Left lobe of liver (tissue), 2 donors: ENCODE measurements at places on chromosomes 12 and 14.

- no peak for DNase-seq
Measured at GRCh38 chr14:54929556-54929955, 26.9 kb upstream of the GCH1 start.

DNA sequence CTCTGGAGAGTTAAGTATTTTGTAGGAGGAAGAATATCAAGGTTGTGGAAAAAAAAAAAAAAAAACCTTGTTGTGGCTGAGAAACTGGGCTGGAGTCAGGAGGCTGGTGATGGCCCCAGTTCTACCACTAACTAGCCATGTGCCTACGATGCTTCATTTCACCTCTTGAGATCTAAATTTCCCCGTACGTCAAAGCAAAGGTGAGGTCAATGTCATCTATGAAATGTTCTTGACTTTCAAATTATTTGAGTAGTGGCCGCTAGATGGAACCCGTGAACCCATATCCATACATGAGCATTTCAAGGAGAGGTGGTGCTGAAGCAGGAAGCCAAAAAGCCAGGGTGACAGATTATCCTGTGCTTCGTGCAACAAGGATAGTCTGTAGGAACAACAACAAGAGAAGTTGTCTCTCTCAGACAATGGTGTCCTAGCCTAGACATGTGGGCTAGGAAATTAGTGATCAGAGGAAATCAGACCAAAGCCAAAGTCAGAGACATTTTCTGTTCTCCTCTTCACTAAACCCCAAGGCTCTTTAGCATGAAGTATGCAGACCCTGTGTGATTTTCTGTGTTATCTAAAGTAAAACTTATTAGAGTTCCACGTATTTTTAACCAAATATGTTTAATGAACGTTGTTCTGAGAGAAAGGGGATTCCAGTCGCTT lies 95.5 kb upstream of the ETV6 start:
- no peak for DNase-seq

- no peak for DNase-seq
Measured at GRCh38 chr12:129559776-129560175, 344.0 kb downstream of the TMEM132D start.

DNA sequence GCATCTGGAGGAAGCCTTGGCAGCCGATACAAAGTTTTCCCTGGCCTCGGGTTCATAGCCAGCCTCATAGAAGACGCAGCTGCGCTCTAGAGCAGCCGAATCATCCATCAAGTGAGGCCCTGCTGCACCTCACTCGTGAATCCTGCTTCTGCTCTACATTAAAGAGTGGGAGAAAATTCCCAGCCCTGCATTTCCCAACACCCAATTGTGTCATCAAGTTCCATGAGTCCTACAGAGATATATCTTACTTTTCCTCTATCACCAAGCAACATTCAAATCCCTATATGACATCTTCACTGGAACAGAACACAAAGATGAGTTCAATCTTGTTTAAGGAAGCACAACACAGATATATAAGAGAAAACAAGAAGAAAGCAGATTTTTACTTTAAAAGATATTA lies 139.3 kb downstream of the TTC7B start:
- no peak for DNase-seq

GRCh38 chr12:16281157-16281556 lies 3.7 kb upstream of the SLC15A5 start:
- DNase-seq, result peak; percentile 49

DNA sequence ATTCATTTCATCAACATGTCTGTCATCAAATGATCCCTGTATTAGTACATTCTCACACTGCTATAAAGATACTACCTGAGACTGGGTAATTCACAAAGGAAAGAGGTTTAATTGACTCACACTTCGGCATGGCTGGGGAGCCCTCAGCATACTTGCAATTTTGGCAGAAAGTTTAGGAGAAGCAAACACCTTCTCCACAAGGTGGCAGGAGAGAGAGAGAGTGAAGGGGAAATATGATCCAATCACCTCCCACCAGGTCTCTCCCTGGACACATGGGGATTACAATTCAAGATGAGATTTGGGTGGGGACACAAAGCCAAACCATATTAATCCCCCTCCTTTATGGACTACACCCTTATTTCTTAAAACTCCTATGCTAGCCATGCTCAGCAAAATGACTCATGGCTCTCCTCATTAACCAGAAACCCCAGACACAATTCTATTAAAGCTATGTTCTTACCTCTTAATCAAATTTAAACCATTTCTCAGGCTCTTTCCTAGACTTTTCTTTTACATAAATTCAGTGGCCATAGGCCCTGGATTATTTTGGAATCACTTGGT lies 932.3 kb downstream of the FLRT2 start:
- DNase-seq, result no peak

GRCh38 chr12:78308701-78309100 lies 478.0 kb downstream of the NAV3 start:
- DNase-seq, result no peak

GRCh38 chr12:69456239-69456638 lies 13.9 kb upstream of the FRS2 start:
- no peak for DNase-seq

DNA sequence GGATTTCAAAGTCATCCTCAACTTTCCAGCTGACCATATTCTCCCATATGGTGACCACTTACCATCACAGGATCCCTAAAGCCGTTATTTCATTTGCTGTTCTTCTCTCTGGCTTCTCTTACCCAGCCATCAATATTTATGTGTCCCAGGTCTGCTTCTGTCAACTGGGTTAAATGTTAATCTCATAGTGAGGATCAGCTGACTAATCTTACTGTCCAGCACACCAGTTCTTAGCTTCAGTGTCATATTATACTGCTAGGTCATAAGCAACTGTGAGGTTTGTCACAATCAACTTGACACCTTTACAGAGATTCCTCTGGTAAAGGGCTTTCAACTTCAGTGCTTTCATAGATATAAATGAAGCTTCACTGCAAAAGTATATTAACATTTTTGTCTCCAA lies 294.4 kb downstream of the DIO2 start:
- no peak for DNase-seq

- no peak for DNase-seq
Measured at GRCh38 chr12:31456562-31456961, 130.6 kb upstream of the SINHCAF start.

DNA sequence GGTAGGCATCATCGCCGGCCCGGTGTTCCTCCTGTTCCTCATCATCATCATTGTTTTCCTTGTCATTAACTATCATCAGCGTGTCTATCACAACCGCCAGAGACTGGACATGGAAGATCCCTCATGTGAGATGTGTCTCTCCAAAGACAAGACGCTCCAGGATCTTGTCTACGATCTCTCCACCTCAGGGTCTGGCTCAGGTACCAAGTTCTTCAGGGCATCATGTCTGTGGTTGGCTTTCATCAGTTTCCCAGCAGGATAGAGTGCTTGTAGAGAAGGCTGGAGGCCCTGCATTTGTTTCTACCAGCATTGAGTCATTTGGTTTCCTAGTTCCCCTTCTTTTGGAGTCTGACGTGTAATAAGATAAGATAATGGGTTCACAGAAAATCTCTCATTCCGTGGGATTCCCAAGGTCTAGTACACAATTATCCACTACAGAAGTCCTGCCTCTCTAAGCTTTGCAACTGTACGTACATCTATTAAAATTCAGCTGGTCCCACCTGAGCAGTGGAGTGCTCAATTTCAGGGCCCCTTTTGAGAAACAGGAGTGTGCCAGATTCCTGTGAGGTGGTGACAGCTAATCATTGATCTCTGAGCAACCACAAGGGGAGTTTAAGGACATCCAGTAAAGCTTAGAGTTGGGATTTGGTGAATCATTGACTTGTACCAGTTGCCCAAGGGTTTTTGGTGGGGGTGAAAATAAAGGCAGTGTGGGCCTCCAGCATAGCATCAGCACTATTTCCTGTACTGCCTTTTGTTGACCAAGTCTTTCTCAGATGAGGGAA lies 25.1 kb downstream of the ACVR1B start:
- peak; percentile 70 for DNase-seq

- no peak for DNase-seq
Measured at GRCh38 chr14:85391892-85392291, 138.1 kb upstream of the FLRT2 start.

GRCh38 chr14:99357916-99358390 lies 86.0 kb upstream of the BCL11B start:
- no peak for DNase-seq

GRCh38 chr12:28604240-28604639 lies 414.0 kb downstream of the CCDC91 start:
- DNase-seq, result no peak

- no peak for DNase-seq
Measured at GRCh38 chr14:21575661-21576060, 4.2 kb downstream of the OR10G3 start.

DNA sequence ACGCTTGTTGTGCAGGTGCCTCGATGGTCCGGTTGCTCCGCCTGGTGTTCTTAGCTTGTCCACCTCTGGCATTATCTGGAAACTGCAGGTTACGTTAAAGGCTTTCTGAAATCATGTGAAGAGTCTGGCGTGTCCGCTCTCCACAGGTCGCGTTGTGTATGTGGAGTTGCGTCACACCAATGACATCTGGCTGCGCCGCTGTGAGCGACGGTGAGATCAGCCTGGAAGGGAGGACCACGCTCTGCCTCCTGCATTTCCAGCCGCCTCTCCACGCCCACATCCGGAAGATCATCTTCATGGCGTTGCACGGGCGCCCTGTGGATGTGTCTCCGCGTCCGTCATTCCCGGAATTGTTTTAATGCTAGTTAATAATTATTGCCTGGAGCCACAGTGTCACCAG lies 50.6 kb upstream of the GALNT9 start:
- DNase-seq, result no peak

GRCh38 chr14:74566174-74567141 lies 45.6 kb downstream of the LTBP2 start:
- no peak for DNase-seq

- no peak for DNase-seq
Measured at GRCh38 chr14:90641615-90642243, 174.5 kb downstream of the TTC7B start.

DNA sequence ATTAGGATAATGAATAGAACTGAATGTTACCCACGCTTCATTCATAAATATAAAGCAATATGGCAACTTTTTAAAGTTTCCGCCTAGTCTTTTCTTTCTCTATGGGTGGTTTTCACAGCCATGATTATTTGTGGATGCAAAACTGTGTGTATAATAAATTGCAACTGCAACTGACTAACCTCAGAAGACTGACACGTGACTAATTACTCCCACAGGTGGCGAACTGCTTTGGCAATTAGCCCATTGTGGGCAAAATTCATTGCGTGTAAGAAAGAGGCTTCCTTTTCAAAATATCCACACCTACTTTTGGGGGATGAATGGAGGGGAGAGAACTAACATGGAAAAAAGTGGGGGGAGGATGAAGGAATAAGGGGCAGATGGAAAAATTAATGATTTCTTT lies 79.0 kb downstream of the SLC25A21 start:
- DNase-seq, result no peak
